Ascending aorta (tissue), 2 donors: ENCODE measurements at places on chromosomes 7 and 10. TPM values are rescaled to one million over a fixed set of nuclear protein-coding genes. Genes with fewer than 3 reads are reported as not detected.

DNA sequence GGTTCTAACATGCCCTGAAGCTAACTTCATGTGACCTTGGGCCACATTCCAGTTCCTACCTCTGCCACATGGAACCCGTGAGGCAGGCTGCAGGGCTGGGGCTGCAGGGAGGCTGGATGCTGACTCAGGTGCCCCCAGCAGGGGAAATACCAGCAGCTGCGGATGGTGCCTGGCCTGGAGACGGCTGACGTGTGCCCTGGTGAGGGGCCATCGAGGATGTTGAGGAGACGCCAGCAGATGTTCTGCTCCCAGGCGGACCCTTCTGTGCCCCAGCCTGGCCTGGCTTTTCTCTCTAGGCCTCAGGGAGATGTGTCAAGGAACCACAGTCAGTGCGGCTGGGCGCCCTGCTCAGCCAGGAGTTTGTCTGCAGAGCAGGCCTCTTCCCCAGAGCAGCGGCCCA, 8.8 kb downstream of the BAG3 start:
- H3K27me3 ChIP-seq: no peaks in the 10 kb centered on the region
- peaks cover 13% of the 10 kb centered on the region for H3K36me3 ChIP-seq
- no peak for DNase-seq
- H3K4me1 ChIP-seq: peaks cover 36% of the 10 kb centered on the region
- peak overlapping the region; percentile 99 for H3K27ac ChIP-seq

DNA sequence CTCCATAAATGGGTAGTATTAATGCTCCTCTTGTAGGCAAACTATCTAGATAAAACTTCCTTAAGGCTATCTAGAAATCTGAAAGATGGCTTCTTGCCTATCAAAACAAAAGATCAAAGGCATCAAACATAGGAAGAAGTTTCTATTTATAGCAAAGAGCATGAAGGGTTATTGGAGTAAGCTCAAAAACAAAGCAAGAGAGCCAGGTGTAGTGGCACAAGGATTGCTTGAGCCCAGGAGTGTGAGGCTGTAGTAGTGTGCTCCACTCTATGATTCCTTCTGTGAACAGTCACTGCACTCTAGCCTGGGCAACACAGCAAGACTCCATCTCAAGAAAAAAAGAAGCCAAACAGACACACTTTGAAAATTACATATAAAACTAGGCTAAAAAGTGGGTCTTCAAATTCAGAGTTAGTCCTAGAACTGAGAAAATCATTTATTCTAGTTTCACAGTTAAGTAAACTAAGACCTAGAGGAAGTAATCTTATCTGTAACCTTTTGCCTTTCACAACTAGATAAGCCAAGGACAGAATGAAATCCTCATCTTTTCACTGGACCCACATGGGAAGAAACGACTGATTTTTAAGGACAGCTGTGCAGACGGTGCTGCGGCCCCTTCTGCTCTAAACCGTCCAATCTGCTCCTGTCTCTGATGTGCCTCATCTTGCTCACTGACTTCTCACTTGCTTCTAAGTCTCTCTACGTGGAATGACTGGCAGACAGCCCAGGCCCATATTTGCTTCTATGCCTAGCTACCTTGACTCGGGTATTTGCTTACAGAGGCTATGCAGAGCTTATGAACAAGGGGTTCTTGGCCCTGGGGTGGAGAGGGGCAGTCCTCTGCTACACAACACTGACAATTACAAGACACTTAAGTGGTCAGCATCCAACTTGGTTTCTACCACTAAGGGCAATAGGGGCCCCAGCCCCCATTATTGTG, 50.0 kb downstream of the ESYT2 start:
- H3K36me3 ChIP-seq: peaks cover 29% of the 10 kb centered on the region
- no peak for DNase-seq
- H3K27me3 ChIP-seq: no peaks in the 10 kb centered on the region
- H3K4me3 ChIP-seq: no peak overlapping the region
- H3K4me1 ChIP-seq: peaks cover 35% of the 10 kb centered on the region

DNA sequence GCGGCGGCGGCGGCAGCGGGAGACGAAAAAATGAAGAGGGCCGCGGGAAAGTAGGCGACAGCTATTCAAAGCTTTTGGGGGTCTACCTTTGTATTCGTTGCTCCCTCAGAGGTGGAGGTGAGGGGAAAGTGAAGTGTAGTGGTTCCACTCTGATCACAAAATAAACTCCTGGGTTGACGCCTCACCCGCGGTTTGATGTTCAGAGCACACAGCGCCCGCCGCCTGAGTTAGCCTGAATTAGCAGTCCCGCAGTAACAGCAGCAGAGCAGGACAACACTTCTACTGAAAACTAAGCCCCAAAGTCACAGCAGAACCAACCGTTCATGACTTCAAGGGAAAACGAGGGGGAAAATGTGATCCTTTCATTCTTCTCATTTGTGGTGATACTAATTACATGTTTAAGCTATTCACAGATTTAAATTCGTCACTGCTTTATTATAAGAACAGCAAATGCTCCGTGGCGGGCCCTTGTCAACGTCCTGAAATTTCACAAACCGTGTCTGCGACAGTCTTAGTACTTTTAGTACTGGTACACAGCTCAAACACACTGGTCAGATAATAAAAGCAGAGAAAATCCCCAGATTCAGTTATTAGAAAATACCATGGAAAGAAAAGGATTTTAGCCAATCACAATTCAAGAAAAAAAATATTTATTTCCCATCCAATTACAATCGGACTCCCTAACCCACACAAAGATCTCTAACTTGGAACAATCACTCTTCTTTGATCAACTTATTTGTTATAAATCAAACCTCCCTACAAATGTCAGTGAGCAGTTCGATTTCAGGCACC, 563 bp upstream of the JMJD1C start:
- H3K4me3 ChIP-seq: peak overlapping the region; percentile 88
- no peaks in the 10 kb centered on the region for H3K27me3 ChIP-seq
- H3K4me1 ChIP-seq: no peaks in the 10 kb centered on the region

DNA sequence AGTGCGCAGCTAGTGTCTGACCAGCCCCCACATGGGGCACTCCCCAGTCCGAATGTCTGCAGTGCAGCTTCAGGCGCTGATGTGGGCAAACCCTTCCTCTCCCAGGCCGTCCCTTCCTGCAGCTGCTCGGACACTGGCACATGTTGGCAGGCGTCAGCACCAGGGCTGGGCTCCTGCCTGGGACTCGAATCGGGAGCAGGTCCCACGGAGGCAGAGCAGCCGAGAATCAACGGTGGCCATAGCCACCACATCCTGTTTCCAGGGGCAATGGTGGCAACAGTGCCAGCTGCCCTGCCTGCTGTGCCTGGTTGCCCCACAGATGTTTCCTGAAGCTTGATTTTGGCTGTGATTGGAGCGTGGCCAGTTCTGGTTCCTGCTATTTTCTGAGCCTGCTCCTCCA, 65.8 kb downstream of the MGMT start:
- no peaks in the 10 kb centered on the region for H3K4me1 ChIP-seq
- no peaks in the 10 kb centered on the region for H3K36me3 ChIP-seq
- DNase-seq: no peak
- no peak overlapping the region for H3K27ac ChIP-seq

DNA sequence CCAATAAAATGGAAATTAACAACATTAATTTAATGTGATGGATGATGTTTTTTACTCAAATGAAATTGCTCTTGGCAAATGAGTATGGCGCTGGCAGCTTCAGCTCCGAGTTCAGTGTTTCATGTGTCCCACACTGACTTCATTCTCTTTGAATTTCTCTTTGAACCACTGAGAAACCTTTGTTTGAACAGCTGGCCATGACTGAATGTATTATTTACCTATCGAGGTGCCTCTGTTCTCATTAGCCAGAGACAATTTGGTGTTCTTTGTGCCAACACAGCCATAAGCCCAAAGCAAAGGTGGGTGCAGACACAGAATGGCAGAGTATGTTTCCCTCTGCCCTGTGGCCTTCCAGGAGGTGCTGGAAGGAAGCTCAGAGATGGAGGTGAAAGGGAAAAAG, 42.1 kb downstream of the TMEM178B start:
- no peak overlapping the region for H3K4me3 ChIP-seq
- no peaks in the 10 kb centered on the region for H3K27me3 ChIP-seq
- H3K27ac ChIP-seq: no peak overlapping the region
- H3K36me3 ChIP-seq: no peaks in the 10 kb centered on the region
- DNase-seq: no peak
- no peaks in the 10 kb centered on the region for H3K4me1 ChIP-seq

DNA sequence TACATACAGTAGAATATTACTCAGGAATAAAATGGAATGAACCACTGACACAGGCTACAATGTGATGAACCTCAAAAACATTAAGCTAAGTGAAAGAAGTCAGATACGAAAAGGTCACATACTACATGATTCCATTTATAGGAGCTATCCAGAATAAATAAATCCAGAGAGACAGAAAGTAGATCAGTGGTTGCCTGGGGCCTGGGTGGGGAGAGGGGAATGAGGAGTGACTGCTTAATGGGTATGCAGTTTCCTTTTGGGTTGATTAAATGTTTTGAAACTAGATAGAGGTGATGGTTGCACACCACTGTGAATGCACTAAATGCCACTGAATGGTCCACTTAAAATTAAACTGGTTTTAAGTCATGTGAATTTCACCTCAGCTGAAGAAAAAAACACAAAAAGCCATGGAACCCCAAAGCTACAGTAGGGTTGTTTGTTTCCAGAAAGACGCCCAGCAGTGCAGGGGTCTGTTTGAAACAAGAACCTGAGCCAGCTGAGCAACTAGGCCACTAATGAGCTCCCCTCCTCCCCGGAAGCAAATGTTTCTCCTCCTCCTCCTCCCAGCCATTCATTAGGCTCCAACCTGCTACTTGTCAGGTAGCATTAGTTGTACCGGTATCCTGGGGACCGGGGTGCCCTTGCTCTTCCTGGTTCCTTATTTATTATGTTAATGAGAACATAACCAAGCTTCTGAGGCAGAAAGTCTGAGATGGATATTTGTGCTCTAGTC, 168.4 kb downstream of the EVX1 start:
- H3K4me3 ChIP-seq: no peak overlapping the region
- H3K27me3 ChIP-seq: no peaks in the 10 kb centered on the region
- H3K4me1 ChIP-seq: no peaks in the 10 kb centered on the region
- H3K36me3 ChIP-seq: no peaks in the 10 kb centered on the region
- no peak for DNase-seq
- H3K27ac ChIP-seq: no peak overlapping the region

- no peaks in the 10 kb centered on the region for H3K4me1 ChIP-seq
- H3K27me3 ChIP-seq: no peaks in the 10 kb centered on the region
- H3K27ac ChIP-seq: no peak overlapping the region
- no peak overlapping the region for H3K4me3 ChIP-seq
- no peak for DNase-seq
Measured at GRCh38 chr10:67665491-67665890, 30.5 kb downstream of the CTNNA3 start.

- no peak overlapping the region for H3K4me3 ChIP-seq
- no peak overlapping the region for H3K27ac ChIP-seq
- DNase-seq: no peak
Measured at GRCh38 chr10:114498413-114499111, 94.3 kb upstream of the AFAP1L2 start.

- H3K27ac ChIP-seq: no peak overlapping the region
- no peak for DNase-seq
- no peaks in the 10 kb centered on the region for H3K36me3 ChIP-seq
- no peaks in the 10 kb centered on the region for H3K27me3 ChIP-seq
Measured at GRCh38 chr7:44469461-44470134, 20.9 kb downstream of the NUDCD3 start.

- no peaks in the 10 kb centered on the region for H3K4me1 ChIP-seq
- no peaks in the 10 kb centered on the region for H3K27me3 ChIP-seq
- no peak for DNase-seq
- no peak overlapping the region for H3K4me3 ChIP-seq
- no peak overlapping the region for H3K27ac ChIP-seq
- no peaks in the 10 kb centered on the region for H3K36me3 ChIP-seq
Measured at GRCh38 chr7:143454091-143454680, 10.9 kb downstream of the TAS2R60 start.

GRCh38 chr10:69639291-69640195, 9.5 kb downstream of the FAM241B start:
- peaks cover 4% of the 10 kb centered on the region for H3K4me1 ChIP-seq
- H3K27me3 ChIP-seq: no peaks in the 10 kb centered on the region
- DNase-seq: peak; percentile 72
- H3K36me3 ChIP-seq: no peaks in the 10 kb centered on the region
- H3K4me3 ChIP-seq: no peak overlapping the region

DNA sequence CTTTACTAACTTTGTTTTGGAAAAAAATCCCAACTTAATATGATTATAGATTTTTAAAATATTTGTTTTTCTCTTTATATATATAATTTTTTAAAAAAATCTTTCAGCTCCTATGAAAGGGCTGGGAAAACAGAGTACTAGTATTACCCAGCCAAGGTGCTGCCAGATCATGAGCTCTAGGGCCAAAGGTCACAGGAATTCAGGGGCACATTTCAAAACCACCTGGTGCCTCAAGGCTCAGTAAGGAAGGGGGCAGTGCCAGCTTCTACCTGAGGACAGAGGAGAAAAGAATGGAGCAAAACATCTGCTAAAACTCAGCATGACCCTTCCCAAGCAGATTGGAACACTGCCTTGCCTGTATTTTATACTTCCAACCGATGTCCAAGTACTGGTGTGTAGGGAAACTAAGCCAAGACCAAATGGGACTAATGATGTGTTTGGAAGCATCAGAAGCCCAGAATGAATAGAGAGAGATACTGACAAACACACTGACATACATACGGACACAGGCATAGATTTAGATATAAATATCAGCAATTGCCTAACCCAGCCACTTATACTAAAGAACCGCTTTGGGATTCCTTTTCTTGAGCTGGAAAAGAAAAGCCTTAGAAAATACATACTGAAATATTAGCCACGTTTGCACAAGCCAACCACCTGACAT, 667.3 kb downstream of the PARD3 start:
- no peak overlapping the region for H3K27ac ChIP-seq
- no peaks in the 10 kb centered on the region for H3K36me3 ChIP-seq
- H3K4me3 ChIP-seq: no peak overlapping the region
- no peaks in the 10 kb centered on the region for H3K27me3 ChIP-seq
- peaks cover 9% of the 10 kb centered on the region for H3K4me1 ChIP-seq
- DNase-seq: no peak

GRCh38 chr10:132708441-132708840, 77.5 kb downstream of the NKX6-2 start:
- H3K4me3 ChIP-seq: no peak overlapping the region
- peaks cover 53% of the 10 kb centered on the region for H3K36me3 ChIP-seq
- H3K27me3 ChIP-seq: no peaks in the 10 kb centered on the region
- peak; percentile 8 for DNase-seq

- no peak for DNase-seq
- peak overlapping the region; percentile 42 for H3K4me3 ChIP-seq
- H3K27me3 ChIP-seq: no peaks in the 10 kb centered on the region
- H3K27ac ChIP-seq: peak overlapping the region; percentile 22
Measured at GRCh38 chr10:95295031-95295755, 4.4 kb upstream of the PDLIM1 start.

DNA sequence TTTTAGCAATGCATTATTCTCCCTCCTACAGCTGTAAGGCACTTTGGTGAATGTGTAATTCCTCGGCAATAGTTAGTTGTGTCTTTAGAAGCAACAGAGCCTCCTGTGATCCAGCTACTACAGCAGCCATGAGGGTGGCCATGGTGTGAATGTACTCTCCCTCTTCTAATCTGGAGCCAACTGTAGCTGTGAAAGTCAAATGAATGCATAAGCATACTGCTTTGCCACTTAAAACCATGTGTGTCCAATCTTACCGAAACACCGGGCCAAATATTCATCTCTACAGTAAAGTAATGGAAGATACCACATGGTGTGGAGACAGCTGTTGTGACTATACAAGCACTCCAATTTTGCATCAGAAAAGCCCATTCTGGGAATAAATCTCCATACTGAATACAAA, 195.0 kb downstream of the DNAJC1 start:
- no peaks in the 10 kb centered on the region for H3K4me1 ChIP-seq
- no peaks in the 10 kb centered on the region for H3K36me3 ChIP-seq
- no peak overlapping the region for H3K4me3 ChIP-seq

The TRIP6 gene
- total RNA-seq: 221 TPM

The PNLIPRP1 gene
- not detected for total RNA-seq
